ENCODE measurements at places on chromosomes 6 and 20.
A peak's percentile ranks its signal among the peaks of the same experiment; 100 is the strongest.

GRCh38 chr6:16965689-16966088, 136.2 kb upstream of the STMND1 start:
- DNase-seq = no peak

- DNase-seq = peak; percentile 78
Observed at GRCh38 chr20:15332711-15333160, 995.3 kb upstream of the FLRT3 start.

DNA sequence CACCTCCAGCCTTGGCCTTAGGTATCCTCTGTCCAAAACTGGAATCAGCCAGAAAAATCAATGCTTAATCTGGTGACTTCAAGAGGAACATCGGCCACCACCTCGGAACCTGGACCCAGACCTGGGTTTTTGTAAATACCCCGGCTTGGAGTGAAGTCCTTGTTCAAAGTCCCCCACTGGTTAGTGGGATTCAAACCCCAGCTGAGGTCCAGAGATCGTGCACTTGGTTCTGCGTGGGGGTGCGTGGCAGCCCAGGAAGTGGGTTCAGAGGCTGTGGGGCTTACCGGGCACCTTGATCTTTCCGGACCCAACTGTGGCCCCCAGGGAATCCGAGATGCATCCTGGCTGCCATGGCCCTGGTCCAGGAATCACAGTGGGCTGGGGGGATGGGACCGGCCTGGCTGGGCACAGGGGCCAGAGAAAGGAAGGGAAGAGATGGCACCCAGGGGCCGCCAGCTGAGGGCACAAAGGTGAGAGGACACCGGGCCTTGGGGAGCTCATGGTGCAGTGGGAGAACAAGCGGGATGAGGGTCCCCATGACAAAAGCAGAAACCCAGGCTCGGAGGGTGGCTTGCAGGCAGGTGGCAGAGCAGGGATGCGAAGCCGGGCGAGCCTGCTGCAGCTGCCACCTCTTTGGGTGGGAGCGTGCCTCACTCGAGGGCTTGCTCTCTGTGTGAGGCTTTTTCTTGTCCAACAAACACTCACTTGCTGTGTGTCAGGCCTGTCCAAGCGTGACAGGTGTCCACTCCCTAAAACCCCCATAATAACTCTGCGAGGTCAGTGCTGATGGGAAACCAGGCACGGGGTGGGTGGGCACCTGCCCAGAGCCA, 27.7 kb downstream of the ZBP1 start:
- no peak for DNase-seq

DNA sequence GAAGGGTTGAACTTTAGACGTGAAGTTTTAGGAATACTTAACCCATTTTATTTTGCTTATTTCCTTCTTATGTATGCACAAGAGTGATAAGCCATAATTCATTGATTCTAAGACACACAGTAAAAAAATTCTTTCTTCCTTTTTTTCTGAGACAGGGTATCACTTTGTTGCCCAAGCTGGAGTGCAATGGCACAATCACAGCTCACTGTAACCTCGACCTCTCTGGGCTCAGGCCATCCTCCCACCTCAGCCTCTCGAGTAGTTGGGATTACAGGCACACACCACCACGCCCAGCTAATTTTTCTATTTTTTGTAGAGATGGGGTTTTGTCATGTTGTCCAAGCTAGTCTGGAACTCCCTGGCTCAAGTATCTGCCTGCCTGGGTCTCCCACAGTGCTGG, 116.6 kb upstream of the RNF24 start:
- DNase-seq = no peak

- peak; percentile 88 for DNase-seq
Observed at GRCh38 chr6:111724505-111724904, 118.8 kb upstream of the TRAF3IP2 start.

DNA sequence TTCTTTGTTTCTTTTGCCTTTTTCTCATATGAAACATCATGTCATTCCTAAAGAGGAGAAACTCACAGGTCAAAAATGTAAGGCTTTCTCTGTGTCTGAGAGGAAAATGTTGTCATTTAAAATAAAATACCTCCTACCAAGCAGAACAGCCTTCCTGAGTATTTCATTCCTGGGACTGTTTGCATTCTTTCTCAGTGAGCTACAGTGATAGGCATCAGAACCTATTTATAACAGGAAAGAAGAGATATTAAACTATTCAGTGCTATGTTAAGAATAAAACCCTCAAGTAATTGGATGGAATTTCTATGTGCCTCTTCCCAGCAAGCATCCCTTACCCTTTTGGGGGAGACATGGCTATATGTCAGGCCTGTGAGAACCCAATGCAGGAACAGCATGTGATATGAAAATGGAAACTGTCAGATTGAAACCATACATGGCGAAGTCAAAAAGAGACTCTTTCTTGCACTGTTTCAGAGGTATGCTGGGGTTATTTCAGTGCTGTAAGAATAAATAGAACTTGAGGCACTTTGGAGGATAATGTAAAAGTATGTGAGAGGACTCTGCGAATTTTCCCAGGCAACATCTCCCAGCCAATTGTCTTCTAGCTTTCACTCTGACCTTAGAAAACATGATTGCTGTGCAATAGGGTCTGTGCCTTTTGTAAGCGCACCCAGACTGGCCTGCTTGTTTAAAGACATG, 133.8 kb upstream of the CCN2 start:
- DNase-seq = peak; percentile 62

- DNase-seq = no peak
Observed at GRCh38 chr6:3075772-3076113, 7.4 kb downstream of the RIPK1 start.

DNA sequence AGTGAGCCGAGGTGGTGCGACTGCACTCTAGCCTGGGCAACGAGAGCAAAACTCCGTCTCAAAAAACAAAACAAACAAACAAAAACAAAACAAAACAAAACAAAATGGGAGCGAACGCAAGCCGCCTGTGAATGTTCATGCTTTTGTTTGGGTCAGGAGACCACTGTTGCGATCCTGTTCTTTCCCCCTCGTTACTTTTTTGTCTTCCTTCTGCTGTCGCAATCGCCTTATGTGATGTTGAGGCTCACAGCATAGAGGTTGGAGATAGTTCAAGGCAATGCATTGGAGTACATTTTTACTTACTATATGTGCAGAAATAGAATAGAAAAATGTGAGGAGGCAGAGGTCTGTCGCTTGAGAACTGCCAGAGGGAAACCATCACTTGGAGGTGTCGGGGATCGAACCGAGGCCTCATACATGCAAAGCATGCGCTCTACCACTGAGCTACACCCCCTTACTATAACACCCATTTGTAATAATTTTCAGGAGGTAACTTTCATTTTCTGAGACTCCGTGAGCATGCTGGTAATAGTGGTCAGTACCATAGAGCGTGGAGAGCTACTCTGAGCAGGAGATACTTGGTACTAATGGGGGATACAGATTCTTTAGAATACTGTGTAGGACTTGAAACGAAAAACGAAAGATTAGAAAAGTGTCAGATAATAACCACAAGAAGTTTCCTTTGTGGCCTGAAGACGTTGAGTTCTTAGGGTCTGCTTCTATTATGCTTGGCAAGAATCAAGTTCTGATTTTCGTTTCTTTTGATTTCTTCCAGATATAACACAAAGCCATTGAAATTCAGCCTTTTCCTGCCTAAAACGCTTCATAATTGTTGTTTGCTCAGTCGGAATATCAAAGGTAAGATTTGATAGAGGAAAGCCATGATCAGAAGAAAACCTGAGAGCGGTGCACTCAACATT, 121.1 kb downstream of the TRIM27 start:
- peak; percentile 82 for DNase-seq

GRCh38 chr6:167153521-167153959, 4.2 kb downstream of the GPR31 start:
- DNase-seq = peak; percentile 86

DNA sequence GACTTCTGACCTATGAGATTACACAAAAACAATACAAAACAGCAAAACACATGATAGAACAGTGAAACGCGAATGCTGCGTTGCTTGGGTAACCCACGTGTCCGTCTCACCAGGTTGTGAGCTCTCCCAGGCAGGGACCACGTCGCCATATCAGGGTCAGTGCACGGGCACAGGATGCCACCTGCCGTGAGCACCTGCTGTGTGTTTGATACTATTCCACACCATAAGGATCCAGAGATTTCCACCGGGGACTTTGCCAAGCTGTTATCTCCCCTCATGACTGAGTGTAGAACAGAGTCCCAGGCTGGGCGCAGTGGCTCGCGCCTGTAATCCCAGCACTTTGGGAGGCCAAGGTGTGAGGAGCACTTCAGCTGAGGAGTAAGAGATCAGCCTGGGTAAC, 288.0 kb downstream of the BMP7 start:
- no peak for DNase-seq

DNA sequence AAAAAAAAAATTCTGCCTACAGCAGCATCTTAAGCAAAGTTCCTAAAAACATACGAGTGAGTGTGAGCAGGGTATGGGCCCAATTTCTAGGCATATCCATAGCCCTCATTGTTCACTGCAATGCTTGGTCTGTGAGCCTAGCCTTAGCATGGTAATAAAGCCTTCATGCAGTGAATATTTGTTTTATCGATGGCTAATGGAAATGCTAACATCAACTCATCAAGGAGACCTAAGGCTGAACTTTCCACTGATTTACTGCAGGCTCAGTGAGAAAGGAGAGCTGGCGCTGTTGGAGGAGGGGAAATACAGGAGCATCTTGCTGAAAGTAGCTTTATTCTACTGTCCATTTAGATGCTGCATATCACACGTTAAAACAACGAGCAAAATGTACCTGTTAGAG, 139.6 kb upstream of the DTNBP1 start:
- DNase-seq = no peak

DNA sequence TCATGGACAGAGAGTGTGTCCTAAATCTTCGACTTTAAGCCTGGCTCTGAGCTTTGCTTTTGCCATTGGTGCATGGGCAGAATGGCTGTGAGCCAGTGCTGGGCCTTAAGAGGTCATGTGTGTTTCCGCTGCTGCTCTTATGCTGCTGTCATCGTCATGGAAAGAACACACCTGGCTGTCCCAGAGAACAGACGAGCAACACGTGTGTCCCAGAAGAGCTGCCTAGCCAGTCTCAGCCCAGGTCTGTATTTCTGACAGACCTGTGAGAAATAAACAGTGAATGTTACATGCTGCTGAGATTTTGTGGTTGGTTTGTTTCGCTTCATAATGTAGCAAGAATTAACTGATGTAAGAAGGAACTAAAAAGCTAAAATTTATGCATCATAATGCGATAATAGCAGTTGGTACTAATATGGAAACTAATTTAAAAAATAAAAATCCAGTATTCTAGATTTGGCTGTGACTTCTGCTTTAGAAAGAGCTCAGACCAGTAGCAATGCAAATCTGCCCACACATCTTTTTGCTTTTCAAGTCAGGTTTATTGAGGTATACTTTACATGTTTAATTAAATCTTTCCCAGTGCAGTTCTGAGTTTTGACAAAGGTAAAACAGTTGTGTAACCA, 11.5 kb upstream of the SCP2D1 start:
- DNase-seq = peak; percentile 84

- DNase-seq = no peak
Observed at GRCh38 chr20:17304774-17305173, 77.9 kb downstream of the PCSK2 start.

DNA sequence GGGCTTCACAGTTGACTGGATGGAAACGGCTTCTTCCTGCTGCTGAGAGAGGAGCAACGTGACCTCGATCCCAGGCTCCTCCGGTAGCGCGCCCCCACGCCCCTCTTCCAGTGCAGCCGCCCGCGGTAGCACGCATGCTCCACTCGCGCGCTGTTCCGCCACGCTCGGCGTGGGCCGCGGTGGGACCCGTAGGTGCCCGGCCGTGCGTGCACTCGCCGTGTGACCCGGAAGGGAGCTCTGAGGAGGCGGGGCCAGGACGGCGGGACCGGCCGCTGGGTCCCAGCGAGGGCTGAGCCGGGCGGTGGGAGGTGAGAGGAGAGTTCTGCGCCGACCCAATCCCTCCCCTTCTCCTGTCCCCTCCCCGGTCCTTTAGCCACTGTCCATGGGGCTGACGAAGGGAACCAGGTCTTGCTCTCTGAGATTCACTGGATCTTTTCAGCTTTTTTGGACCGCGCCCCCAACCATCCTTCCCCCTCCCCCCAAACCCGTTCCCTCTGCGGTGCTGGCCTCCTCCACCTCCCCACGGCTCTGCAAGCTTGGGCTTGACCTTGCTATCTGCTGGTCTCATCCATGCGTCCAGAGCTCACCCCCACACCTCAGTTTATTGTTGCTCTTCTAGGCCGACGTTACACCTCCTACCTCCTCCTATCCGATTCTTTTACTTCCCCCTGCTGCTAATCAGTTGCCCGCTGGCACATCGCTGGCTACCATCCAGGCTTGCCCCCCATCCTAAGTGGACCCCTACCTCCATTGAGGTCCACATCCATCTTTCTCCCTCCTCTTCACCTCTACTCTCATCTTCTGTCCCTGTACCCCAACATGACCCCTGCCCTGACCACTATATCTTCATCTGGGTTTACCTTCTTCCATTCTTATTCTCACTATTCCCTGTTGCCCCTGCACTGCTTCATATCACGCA, at the start of gene CUL9:
TSS of gene CUL9 (plus strand) at position 255 of the 919 bp plus-strand sequence. CDS start 2,115 bp downstream, outside the sequence.
- peak; percentile 88 for DNase-seq

- peak; percentile 48 for DNase-seq
Observed at GRCh38 chr6:165486183-165487137, 176.6 kb downstream of the PDE10A start.

DNA sequence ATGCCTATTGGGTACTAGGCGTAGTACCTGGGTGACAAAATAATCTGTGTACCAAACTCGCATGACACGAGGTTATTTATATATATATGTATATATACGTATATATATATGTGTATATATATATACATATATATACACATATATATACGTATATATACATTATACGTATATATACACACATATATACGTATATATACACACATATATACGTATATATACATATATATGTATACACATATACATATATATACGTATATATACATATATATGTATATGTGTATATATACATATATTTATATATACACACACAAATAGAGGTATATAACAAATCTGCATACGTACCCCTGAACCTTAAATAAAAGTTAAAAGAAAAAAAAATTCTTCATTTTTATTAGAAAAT, 103.2 kb downstream of the ZDHHC14 start:
- DNase-seq = no peak

- no peak for DNase-seq
Observed at GRCh38 chr20:62246872-62247652, 8.7 kb downstream of the OSBPL2 start.

DNA sequence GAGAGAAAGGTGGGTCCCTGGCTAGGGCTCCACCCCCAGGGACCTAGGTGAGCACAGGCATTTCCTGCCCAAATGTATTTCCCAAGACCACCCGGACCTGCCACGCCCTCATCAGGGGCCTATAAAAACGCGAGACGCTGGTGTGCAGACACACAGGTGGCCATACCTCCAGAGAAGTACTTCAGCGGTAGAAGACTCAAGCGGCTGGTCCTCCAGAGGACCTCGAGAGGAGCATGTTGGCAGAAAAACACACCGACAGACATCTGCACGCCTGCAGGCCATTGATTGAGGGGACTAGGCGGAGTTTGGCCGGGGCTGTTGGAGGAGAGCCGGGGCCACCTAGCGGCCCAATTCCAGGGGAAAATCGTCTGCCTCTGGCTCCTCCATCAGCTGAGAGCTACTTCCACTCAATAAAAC, 695.8 kb upstream of the MMS22L start:
- no peak for DNase-seq

- DNase-seq = no peak
Observed at GRCh38 chr6:31510007-31510406, 12.1 kb downstream of the MICB start.

- DNase-seq = no peak
Observed at GRCh38 chr20:49521356-49521755, 38.9 kb upstream of the KCNB1 start.
